ENCODE measurements at places on chromosomes 3 and 15. TPM values are rescaled to one million over a fixed set of nuclear protein-coding genes. Genes with fewer than 3 reads are reported as not detected.

Gene CNTN4
- total RNA-seq: not detected

Gene LINGO1
- total RNA-seq: 8.1 TPM

Gene SYNPR
- total RNA-seq: not detected

Gene RARRES1
- 16.6 TPM for total RNA-seq

Gene CHDH
- total RNA-seq: 1.4 TPM

Gene RSL24D1
- total RNA-seq: 143 TPM

Gene ADCY5
- total RNA-seq: 0.32 TPM

Gene CYP19A1
- 0.15 TPM for total RNA-seq

Gene CCDC191
- total RNA-seq: 1.8 TPM

Gene MDFIC2
- total RNA-seq: not detected

Gene IL1RAP
- total RNA-seq: 5.0 TPM

Gene LYZL4
- not detected for total RNA-seq

Gene POTEB2
- total RNA-seq: not detected

Gene MYL3
- not detected for total RNA-seq

Gene NANOGP8
- total RNA-seq: not detected

Gene NT5DC2
- total RNA-seq: 101 TPM

Gene DGKG
- total RNA-seq: 7.6 TPM

Gene HIGD2B
- total RNA-seq: not detected

Gene DHFR2
- total RNA-seq: 3.0 TPM

Gene EPHB3
- total RNA-seq: 0.23 TPM

Gene CCDC39
- not detected for total RNA-seq

Gene CCR8
- total RNA-seq: not detected

Gene CD200R1
- total RNA-seq: 0.06 TPM

Gene DAZL
- total RNA-seq: not detected

Gene HGD
- total RNA-seq: 19.2 TPM

Gene ROPN1
- total RNA-seq: not detected

Gene FILIP1L
- 0.16 TPM for total RNA-seq

Gene ACKR4
- not detected for total RNA-seq
